ENCODE measurements at places on chromosomes 2 and 18. TPM values are rescaled to one million over a fixed set of nuclear protein-coding genes. Genes with fewer than 3 reads are reported as not detected.

The ASTL gene
- not detected for total RNA-seq

The GPBAR1 gene
- 0.31 TPM for total RNA-seq

The PROKR1 gene
- total RNA-seq, result not detected

The CPS1 gene
- total RNA-seq, result 13.2 TPM

The NT5C1B gene
- total RNA-seq, result not detected

The AQP12A gene
- not detected for total RNA-seq

The NAT8 gene
- total RNA-seq, result not detected
